DMS 273 treated with DMSO at 0.1 percent for 48 hours (cell line): ENCODE measurements at places on chromosomes 5 and 9.

GRCh38 chr5:146003852-146004251 lies 67.5 kb downstream of the SH3RF2 start:
- no peak for DNase-seq

DNA sequence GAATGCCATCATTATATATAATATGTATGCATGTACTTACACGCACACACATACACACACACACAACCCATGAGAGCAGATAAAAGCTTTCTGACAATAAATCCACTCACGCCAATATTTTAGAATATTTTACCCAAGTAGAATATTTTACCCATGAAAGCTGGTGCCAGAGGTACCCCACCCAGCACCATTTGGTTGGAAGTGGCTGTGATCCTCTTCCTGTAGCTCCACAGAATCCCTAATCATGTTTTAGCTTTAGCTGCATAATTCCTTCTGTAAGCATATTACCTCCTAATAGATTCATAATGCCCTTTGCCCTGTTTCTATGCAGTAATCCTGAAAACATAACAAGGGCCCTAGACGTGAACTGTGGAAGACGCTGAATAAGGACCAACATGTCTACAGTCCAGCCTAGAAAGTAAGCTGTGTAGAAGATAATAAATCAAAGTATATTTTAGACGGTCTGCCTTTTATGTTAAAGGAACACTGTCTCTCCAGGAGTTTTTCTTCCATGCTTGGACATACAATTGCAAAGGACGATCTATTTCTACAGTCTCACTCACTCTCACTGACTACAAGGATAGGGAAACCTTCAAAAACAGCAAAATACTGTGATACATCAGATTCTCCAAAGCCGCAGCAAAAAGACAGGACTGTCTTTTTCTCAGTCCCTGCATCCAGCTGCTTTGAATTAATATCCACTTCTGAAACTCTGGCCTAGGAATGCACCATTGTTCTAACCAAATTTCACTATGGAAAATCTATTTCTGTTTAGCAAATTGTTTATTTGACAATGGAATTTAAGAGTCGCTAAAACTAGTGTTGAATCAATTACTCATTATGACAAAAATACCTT lies 98.2 kb downstream of the USP20 start:
- no peak for DNase-seq

DNA sequence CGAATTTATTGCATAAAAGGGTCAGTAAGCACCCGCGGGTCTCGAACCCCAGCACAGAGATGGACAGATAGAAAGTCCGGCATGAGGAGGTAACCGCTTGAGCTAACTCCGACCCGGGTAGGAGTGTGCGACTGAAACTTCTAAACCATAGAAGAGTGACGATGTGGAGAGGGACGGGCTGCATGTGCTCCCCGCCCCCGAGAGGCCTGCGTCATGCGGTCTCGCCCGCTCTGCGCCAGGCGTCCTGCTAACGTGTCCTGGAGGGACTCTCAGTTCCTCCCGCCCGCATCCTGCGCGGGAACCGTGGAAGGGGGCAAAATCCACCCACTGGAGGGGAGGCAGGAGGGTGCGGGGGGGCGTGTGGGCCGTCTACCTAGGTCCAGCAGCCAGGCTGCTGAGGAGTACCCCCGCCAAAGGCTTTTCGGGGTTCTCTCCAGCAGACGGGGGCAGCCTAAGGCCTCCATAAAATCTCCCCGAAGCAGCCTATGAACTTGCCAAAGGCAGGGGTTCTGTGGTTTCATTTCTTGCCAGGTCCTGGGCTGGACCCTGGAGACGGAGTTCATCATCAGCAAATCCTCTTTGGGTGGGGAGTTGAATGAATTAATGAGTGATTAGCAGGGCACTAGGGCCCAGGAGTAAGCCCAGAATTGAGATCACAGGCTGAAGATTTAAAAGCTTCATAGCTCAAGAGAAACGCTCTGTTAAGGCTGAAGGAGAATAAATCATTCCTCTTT lies 51.9 kb downstream of the TGFBI start:
- DNase-seq, result no peak

DNA sequence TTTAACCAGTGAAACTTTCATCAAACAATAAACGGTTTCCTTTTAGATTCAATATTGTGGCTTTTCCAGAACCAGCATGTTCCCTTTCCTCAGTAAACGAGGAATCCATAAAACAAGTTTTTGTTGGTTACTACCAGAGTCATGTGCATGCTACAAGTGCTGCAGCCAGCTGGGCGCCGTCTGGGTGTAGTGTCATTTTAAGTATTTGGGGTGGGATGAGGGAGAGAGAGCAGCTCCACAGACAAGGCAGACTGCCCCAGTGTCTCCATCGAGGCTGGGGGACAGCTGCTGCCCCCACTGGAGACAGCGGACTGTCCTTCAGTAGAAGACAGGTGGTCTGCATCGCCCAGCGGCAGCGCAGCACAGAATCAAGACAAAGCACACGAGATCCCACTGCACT lies 17.3 kb downstream of the ARPC5L start:
- DNase-seq, result no peak

DNA sequence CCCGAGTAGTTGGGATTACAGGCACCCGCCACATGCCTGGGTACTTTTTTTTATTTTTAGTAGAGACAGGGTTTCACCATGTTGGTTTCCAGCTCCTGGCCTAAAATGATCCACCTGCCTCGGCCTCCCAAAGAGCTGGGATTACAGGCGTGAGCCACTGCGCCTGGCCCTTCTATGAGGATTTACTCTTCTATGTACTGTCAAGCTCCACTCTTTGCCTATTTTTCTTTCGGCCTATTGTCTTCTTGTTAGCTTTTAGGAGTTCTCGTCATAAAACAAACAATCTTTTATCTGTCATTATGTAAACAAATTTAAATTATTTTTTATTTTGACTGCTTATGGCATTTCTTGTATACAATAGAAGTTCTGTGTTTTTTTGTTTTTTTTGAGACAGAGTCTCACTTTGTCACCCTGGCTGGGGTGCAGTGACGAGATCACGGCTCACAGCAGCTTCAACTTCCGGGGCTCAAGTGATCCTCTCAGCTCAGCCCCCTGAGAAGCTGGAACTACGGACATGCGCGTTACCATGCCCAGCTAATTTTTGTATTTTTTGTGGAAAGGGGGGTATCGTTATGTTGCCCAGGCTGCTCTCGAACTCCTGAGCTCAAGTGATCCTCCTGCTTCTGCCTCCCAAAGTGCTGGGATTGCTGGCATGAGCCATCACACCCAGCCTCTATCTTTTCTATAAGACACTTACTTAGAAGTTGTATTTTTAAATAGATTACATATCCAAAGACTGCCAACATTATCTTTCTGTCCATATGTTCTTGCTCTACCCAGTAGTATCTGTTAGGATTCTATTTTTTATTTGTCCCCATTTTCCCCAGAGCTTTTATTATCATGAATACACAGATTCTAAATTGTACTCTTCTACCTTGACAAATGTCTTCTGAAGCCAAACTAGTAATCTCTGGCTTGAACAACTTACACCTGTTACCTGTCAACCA lies 29.2 kb downstream of the CSNK1A1 start:
- DNase-seq, result no peak

GRCh38 chr9:124345063-124345462 lies 70.2 kb downstream of the PSMB7 start:
- no peak for DNase-seq
